ENCODE measurements at places on chromosomes 1 and 21. TPM values are rescaled to one million over a fixed set of nuclear protein-coding genes. Genes with fewer than 3 reads are reported as not detected.

Gene VHLL
- 0.28 TPM for total RNA-seq

- peak; percentile 71 for DNase-seq
These were observed 801 bp downstream of the TRAF5 start for GRCh38 chr1:211327346-211327921.

Gene DPYD
- 47.3 TPM for total RNA-seq

GRCh38 chr1:64517640-64518039 lies 47.7 kb downstream of the CACHD1 start:
- no peak for DNase-seq

GRCh38 chr1:206048582-206048981 lies 4.4 kb upstream of the RHEX start:
- no peak for DNase-seq

Gene CELA2B
- not detected for total RNA-seq

Gene RYR2
- not detected for total RNA-seq

- DNase-seq: peak; percentile 69
These were observed 13.2 kb downstream of the PPP1R15B start for GRCh38 chr1:204398197-204399125.

DNA sequence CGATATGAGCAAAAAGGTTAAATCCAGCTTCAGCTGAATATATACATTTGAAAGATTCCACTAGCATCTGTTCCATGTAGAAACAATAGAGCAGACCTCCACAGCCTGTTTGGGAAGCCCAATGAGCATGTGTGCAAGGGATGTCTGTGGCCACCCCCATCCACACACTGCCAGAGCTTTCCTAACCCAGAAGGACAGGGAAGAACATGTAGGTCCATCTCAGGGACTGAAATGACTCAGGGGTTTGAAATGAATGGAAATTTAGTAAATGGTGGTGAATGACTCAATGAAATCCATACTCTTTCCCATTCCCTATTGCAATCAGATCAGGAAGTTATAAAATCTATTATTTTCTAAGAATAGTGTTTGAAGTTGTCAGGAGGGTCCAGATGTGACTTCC lies 397.2 kb downstream of the DUSP10 start:
- DNase-seq: peak; percentile 56

Gene LMOD1
- 53.2 TPM for total RNA-seq

Gene CD53
- total RNA-seq: not detected

DNA sequence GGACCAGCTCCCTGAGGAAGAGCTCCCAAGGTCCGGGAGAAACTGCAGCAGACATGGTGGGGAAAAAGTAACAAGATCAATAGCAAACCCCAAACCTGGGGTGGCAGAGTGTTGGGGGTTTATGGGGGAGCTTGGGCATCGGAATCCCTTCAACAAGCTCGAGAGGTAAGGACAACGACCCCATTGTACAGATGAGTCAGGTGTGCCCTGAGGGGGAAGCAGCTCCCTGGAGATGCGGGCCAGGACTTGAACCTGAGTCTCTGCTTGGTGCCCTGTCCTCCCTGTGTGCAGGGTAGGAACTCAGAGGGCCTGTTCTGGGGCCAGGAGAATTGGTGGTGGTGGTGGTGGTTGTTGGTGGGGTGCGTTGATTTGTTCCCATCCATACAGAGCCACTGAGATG lies 125.4 kb downstream of the PTPRU start:
- no peak for DNase-seq

DNA sequence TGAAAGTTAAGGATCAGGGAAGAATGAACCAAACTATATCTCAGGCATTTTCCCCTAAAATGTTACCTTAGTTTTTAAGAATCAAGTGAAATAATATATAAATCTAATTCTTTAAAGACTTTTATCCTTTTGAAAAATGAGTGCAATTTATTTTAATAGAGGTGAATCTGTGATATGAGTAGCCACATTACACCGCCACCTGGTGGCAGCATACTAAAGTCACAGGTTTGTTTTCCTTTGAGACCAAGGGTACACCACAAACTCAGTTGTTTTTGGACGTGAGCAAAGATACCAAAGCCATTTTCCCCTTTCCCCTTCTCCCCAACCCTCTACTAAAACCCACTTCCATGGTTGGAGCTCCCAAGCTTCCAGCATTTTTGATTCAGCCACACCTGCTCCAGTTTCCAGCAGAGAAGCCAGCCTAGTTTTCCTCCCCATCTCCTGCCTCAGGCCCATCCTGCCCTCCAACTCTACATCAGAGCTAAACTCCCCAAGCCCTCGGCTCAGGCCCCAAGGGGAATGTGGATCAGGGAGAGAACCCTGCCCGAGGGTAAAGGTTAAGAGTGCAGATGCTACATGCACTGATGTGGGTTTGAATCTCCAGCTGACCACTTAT lies 22.9 kb upstream of the LDLRAP1 start:
- peak; percentile 69 for DNase-seq

DNA sequence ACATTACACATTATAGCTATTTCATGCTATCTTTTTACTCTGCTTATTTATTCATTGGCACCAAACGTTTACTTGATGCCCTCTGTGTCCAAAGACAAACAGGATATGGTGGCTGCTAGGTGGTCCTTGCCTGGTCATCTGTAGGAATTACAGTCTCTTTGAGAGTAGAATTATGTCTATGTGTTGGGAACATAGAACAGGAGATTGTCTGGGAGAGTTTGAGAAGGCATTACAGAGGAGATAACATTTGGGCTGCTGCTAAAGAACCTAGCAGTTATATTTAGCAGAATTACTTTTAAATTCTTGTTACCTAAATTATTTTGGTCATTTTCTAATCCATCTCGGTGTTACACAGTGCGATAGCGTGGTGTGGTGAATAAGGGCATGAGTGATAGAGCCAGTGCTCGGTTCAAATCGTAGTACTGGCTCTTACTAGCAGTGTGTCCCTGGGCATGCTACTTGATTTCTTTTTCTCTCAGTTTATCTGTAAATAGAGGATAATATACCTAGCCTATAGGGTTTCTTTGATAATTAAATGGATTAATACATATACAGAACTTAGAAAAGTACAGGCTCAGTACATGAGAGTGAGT lies 20.5 kb downstream of the RRP15 start:
- no peak for DNase-seq

DNA sequence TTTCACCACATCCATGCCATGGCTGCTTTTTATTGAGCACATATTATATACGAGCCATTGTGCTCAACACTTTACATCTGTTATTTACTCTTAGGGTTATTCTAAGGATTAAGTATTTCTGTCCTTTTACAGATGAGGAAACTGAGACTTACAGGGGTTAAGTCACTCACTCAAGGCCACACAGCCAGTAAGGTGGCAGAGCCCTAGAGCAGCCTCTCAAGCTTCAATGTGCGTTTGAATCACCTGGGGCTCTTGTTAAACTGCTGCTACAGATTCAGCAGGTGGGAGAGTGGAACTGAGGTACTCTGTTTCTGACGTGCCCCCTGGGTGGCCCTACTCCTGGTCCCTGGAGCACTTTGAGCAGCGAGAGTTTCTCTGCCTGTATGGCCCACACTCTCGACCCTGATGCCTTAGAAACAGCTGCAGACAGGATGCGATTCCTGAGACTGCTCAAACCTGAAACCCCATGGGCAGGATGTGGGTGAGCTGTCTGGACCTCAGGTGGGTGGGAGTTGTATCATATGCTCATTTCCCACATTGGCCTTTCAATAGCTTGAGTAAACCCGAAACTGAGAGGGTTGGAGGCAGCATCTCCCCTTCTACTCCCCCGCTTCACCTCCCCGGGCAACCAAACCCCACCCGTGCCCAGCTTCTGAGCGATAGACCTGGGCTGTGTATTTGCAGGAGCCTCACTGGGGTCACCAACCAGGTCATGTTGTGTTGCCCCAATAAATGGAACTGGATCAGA lies 59.3 kb downstream of the MAN1C1 start:
- DNase-seq: no peak

Gene BATF3
- total RNA-seq: 1.6 TPM

DNA sequence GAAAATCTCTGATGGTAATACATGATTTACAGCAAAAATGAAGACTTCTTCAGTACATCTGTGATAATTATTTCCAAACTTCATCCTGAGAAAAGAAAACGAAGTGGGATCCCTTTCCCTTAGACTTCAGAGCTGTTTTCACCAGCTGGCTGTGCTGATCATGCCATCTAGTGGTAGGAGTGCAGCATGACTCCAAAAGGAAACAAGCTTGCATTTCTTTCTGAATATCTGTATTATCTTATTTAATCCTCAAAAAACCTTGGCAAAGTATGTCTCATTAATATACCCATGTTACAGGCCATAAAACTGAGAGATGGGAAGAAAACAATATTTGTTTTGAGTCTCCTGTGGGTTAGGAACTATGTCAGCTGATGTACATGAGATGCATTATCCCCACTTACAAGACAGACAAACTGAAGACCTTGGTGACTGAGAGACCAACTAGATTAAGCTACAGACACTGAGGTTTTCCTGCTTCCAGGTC lies 9.8 kb upstream of the GJA8 start:
- DNase-seq: peak; percentile 64

DNA sequence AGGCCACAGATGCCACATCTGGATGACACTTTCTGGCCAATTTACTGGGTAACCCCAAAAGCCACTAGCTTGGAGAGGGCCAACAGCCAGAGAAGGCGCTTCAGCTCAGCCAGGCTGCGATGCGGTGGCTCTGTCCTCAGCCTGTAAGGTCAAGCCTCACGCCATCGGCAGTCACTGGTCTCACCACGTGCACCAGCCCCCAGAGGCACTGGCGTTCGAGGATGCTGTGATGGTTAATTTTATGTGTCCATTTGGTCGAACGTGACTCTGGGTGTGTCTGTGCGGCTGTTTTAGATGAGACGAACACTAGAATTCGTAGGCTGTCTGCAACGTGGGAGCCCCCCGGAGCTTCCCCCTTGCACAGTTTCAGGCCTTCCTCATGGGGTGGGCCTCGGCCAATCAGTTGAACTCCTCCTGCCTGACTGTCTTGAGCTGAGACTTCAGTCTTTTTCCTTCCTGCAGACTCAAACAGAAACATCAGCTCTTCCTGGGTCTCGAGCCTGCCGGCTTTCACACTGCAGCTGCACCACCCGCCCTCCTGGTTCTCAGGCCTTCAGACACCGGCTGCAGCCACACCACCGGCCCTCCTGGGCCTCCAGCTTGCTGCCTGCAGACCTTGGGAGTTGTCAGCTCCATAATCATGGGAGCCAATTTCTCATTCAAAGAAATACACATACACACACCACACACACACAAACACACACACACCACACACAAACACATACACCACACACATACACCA lies 41.6 kb upstream of the SLC45A1 start:
- no peak for DNase-seq

DNA sequence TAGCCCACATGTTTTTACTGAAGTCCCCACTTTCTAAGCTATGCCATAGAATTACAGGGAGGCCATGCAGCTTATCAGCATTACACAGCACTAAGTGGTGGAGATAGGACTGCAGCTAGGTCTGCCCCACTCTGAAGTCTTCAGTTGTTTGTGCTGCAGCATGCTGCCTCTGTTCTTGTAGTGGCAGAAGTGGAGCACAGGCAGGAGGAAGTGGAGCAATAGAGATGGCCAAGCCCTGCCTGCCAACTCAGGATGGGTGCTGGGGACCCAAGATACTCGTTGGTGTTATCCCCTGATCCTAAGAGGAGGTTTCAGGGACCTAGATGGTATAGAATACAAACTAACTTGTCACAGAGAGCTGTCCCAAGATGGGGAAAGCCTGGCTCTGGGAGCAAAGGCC lies 12.9 kb downstream of the MRPL37 start:
- DNase-seq: no peak

Gene SLC6A17
- total RNA-seq: 0.54 TPM

GRCh38 chr1:108117945-108118902 lies 81.9 kb downstream of the SLC25A24 start:
- DNase-seq: peak; percentile 76

Gene RCSD1
- not detected for total RNA-seq

DNA sequence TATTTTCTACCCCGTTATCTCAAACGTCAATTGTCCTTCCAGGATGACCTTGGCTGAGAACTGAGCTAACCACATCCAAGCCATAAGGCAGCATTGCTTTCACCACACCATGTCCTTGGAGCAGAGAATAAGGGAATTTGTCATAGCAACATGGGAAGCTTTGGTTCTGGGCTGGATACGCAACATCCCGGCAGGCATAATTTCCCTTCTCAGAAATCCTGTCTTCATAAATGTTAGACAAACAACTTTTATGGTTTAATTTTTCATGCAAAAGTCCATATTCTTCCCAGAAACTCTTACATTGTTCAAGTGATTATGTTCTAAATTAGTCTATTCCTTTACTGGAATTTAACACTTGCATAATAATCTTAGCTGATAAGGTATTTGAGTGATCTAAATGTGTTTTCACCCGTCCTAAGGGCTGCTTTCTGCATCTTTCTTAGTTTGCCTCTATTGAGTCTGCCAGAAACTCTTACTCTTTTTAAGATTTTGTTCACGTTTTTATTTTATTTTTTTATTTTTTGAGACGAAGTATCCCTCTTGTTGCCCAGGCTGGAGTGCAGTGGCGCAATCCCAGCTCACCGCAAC lies 51.8 kb downstream of the KCNJ15 start:
- no peak for DNase-seq

DNA sequence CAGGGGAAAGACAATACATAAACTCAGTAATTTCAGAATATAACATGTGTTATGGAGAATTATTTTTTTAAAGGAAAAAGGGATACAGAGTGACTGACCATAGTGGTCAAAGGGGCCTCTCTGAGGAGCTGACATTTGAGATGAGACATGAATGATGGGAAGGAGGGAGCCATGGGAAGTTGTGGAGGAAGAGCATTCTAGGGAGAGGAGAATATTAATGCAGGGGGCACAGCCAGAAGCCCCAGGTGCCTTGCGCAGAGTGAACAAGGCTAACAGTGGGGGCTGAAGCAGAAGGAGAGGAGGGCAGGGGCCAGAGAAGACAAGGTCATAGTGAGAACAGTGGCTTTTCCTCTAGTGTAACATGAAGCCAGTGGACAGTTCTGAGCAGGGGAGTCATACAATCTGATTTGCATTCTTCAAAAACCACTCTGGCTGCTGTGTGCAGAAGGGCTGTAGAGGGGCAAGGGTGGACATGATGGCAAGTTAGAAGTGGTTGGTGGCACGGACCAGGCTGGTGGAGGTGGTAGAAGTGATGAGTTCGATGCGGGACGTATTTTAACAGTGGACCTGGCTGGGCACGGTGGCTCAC lies 28.2 kb upstream of the IFNLR1 start:
- no peak for DNase-seq

GRCh38 chr1:234125283-234125682 lies 220.8 kb downstream of the SLC35F3 start:
- DNase-seq: peak; percentile 44

DNA sequence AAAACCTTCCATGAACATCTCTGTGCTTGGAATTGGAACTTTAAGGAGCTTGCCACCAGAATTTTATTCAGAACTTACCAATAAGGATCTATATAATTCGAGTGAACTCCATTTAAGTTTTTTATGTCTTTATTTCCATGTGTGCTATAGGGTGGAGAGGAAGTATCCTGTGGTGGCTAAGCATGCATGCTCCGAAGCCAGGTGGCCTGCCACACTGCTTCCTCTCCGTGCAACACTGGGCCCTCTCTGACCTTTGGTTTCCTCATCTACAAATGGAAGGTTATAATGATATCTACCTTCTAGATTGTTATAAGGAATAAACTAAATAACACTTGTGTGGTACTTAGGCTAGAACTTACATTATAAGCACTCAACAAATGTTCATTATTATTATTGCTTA lies 382.1 kb downstream of the PTPRC start:
- DNase-seq: no peak

Gene FCGR1A
- not detected for total RNA-seq

Gene NUAK2
- total RNA-seq: 8.1 TPM

GRCh38 chr21:42676808-42677207 lies 23.4 kb downstream of the PDE9A start:
- no peak for DNase-seq

GRCh38 chr1:247336390-247336789 lies 4.7 kb upstream of the ZNF496 start:
- no peak for DNase-seq

- DNase-seq: peak; percentile 91
These were observed 78.9 kb downstream of the CLEC20A start for GRCh38 chr1:178417858-178418257.

Measured in IMR-90 (cell line).